Stimulated activated CD8-positive, alpha-beta memory T cell treated with anti-CD3 and anti-CD28 coated beads, Interleukin-15, amount 100 ng/mL, for 4 hours (primary cell): ENCODE measurements at places on chromosomes 11 and 22.
A peak's percentile ranks its signal among the peaks of the same experiment; 100 is the strongest.

DNA sequence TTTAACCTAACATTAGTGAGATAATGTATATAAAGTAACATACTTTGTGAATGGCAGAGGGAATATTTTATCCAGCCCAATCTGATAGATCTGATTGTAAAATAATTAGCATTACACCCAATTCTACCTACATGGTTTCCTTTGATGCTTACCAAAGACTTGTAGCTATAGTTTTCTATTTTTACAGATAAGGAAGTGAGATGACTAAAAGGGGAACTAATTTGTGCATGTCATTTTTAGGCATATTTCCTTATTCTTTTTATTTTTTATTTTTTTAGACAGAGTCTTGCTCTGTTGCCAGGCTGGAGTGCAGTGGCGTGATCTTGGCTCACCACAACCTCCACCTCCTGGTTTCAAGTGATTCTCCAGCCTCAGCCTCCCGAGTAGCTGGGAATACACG, 793.7 kb upstream of the LRRC4C start:
- no peak for DNase-seq

GRCh38 chr11:40291741-40292140, 1167.7 kb downstream of the LRRC4C start:
- DNase-seq = no peak

- DNase-seq = no peak
These were observed 15.3 kb downstream of the CADM1 start for GRCh38 chr11:115488945-115489344.

DNA sequence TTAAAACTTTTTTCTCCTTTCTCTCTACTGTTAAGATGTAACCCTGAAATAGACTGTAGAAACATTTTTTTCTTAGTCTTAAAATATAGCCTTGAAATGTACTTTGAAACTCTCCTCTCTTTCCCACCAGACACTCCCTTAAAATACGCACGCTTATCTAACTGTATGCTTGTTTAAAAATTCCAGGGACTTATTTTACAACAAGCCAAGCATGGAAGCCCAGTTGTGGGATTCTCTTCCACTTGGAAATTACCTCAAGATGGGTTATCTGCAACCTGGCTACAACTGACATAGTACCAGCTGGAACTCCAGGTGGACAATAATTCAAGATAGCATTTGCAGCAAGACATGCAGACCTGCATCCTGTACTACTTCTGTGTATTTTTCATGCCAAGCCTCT, 12.1 kb upstream of the CHORDC1 start:
- DNase-seq = no peak

DNA sequence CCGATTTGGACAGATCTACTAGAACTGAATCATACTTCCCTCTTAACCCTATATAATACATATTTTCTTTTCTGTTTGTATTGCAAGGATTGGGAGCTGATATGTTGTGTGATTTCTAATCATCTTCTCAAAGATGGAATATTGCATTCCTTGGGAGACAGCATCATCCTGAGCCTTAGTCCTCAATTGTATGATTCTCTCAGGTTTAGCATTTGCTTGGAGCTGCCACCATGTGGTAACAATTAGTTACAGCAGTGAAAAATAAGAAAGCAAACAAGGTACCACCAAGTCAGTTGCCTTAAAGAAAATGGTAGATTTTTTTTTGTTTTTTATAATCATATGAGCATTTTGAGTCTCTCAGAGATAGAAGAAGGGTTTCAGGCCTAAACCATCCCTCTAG, 11.9 kb downstream of the SNX19 start:
- no peak for DNase-seq

GRCh38 chr11:68987211-68987610, 6.4 kb upstream of the MRGPRD start:
- DNase-seq = no peak

GRCh38 chr11:8910649-8911026, 351 bp upstream of the AKIP1 start:
- DNase-seq = no peak

- DNase-seq = no peak
These were observed 165.6 kb upstream of the DDI1 start for GRCh38 chr11:103870821-103871309.

GRCh38 chr11:72373163-72373562, 61.2 kb downstream of the CLPB start:
- DNase-seq = no peak

GRCh38 chr11:3959015-3959902, 103.8 kb downstream of the STIM1 start:
- DNase-seq = no peak

DNA sequence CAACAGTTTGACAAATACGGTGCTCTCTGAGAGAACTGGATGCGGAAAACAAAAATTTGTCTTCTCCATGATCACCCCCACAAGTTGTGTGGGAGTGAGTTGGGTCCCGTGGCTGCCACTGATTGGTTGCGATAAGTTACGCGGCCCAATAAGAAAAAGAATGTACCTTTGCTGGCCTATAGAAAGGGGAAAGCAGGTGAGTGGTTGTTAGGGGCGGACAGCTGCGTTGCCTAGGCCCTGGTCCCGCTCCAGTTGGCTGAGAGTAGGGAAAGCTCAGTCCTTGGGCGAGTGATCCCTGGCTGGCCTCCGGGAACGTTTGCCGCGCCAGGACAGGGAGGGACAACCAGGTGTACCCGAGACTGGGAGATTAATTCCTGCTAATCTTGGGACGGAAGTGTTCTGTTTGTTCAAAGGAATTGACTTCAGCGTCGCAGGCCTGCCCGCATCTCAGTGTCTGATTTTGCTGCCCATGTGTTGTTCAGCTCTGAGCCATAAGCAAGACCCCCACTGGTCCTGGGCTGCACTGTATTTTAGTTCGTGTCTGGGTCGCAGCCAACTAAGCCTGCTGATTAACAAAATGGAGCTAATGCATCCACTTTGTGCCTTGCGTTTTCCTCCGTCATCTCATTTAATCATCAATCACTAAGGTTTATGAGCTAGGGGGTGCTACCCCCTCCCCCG, 773 bp upstream of the SYVN1 start:
- peak; percentile 77 for DNase-seq

GRCh38 chr11:21625982-21626381, 566.9 kb upstream of the ANO5 start:
- no peak for DNase-seq

DNA sequence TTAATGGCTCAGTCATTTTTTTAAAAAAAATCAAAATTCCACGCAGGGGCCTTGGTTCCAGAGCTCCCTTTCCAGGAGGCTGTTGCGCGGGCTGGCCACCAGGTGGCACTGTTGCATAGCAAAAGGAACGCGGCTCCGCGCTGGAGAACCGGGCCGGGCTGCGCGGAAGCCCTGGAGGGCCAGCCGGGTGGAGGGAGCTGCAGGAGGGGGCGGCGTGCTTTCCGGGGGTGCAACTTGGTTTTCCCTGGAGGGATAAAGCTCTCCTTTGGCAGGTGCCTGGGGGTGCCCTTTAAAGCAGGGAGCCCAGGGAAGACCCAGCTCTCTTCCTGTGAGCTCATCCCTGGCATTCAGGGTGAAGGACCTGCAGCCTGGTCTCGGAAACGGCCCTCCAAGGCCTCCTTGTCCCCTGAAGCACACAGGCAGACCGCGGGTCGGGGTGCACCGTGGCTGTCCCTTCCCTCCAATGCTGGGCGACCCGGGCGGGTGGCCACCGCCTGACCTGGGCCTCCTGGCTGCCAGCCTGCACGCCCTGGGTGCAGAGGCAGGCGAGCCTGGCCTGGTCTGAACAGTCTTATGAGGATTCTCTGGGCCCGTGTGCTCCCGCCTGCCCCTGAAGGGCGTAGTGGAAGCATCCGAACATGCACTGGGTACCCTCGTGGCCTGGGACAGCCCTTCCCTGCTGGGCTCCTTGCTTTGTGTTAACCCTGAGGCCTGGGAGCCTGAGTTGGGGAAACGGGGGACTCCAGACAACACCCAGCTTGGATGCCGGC, 23.4 kb downstream of the KRTAP5-5 start:
- peak; percentile 34 for DNase-seq

- no peak for DNase-seq
These were observed 1.6 kb upstream of the ARL14EP start for GRCh38 chr11:30321321-30321720.
